ENCODE measurements at places on chromosomes 16 and 17. TPM values are rescaled to one million over a fixed set of nuclear protein-coding genes. Genes with fewer than 3 reads are reported as not detected.
A peak's percentile ranks its signal among the peaks of the same experiment; 100 is the strongest.

GRCh38 chr16:75208861-75209505, 2.0 kb upstream of the CTRB2 start:
- DNase-seq, result no peak

Gene KRT32
- total RNA-seq, result not detected

Gene SLC5A11
- total RNA-seq, result not detected

GRCh38 chr17:74117087-74117698, 86.3 kb upstream of the RPL38 start:
- DNase-seq, result no peak

- peak; percentile 62 for DNase-seq
Observed at GRCh38 chr17:2797637-2798036, 1.4 kb downstream of the RAP1GAP2 start.

Gene HOXB7
- total RNA-seq, result 0.68 TPM

Gene EME1
- total RNA-seq, result 0.46 TPM

Gene CES3
- 1.1 TPM for total RNA-seq

- peak; percentile 73 for DNase-seq
Observed at GRCh38 chr17:49997773-49998703, 3.0 kb upstream of the DLX3 start.

Gene ZFPM1
- total RNA-seq, result 11.4 TPM

- DNase-seq, result no peak
Observed at GRCh38 chr17:27521281-27522027, 65.2 kb downstream of the KSR1 start.

Gene SPEM2
- not detected for total RNA-seq

Gene ODAD4
- 2.0 TPM for total RNA-seq

DNA sequence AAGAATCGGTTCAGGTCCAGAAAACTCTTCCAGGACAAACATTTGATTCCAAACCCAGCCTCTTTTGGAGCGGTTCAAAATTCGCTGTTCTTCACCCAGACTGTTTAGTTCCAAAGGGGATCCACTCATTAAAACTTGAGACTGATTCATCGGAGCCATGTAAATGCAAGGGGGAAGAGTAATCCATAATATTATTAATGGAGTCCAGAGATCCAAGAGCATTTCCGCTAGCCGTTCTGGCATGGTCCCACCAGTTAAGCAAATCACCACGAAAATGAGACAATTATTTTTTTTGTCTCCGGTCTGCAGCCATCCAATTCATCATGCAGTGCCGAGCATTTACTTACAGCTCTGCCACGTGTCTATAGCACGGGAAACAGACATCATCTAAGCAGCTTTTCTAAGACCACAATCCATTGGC, 15.1 kb downstream of the CDH8 start:
- DNase-seq, result no peak

Gene FBXL16
- 0.38 TPM for total RNA-seq

Gene ABCC11
- 0.25 TPM for total RNA-seq

Gene TMEM238L
- not detected for total RNA-seq

Gene TNFSF12
- total RNA-seq, result 42.9 TPM

DNA sequence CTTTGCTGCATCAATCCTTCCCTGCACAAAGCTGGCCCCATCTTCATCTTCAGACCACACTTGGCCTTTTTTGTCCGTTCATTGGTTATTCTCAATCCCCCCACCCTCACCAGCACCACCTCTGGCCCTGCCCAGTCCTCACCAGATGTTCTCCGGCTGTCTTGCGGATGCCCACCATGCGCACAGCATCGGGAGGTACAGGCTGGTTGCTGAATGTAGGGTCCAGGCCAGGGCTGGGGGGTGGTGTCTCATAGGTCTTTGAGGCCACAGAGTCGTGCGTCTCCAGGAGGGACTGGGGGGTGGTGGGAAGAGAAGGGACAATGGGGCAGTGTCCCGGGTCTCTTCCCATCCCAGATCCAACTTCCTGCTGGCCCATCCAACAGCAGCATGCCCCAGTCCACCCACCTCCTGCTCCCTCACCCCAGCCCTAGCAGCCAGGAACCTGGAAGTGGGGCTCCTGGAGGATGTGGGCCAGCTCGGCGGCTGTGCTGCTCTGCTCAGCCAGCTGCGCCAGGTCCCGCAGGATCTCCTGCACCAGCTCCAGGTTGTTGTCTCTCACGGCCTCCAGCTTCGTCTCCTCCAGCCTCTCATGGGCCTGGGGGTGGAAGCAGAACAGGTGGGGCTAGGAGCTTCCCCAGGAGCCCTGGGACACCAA, 24.4 kb downstream of the MPP2 start:
- DNase-seq, result no peak

Gene CTF1
- total RNA-seq, result 9.8 TPM

DNA sequence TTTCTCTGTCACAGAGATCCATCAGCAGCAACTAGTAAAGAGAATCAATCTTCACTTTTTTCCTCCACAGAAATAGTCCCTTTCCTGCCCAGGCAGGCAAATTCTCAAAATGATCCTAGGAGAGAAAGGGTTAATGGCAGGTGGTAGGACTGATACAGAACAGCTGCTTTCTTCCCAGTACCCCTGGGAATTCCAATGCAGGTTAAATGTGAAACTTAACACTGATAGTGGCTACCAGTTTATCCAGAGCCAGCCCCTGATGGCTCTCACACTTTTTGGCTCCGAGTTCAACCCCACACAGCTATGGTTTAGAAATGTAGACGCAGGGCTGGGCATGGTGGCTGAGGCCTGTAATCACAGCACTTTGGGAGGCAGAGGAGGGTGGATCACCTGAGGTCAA, 22.2 kb downstream of the MARVELD3 start:
- DNase-seq, result no peak

Gene CTRB1
- total RNA-seq, result not detected

DNA sequence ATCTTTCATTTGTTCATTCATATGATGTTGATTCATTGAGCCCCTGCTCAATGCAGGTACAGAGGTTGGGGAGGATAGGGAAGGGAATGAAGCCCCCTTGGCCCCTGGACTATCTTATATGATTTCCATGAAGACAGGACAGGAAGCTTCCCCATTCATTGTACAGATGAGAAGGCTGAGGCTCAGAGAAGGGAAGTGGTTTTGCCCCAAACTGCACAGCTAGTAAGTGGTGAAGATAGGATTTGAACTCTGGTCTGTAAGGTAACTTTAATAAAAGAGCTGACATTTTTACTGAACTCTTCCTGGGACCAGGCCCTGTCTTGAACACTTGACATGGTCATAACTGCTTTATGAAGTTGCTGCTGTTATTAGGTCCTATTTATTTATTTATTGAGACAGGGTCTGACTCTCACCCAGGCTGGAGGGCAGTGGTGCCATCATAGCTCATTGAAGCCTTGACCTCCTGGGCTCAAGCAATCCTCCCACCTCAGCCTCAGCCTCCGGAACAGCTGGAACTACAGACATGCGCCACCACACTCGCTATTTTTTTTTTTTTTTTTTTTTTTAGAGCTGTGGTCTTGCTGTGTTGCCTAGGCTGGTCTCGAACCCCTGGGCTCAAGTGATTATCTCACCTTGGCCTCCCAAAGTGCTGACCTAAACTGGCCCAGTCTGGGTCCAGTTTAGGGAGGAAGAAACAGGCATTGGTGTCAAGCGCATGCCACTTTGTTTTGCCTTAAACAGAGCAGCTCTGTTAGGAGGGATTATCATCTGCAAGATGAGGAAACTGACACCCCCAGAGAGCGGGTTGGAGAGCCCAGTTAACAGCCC, 5.0 kb downstream of the CTF1 start:
- DNase-seq, result peak; percentile 51

GRCh38 chr17:36546418-36547093, 1.8 kb downstream of the GGNBP2 start:
- DNase-seq, result no peak

Gene SEPTIN12
- total RNA-seq, result not detected

Gene ATP6V0C
- 178 TPM for total RNA-seq

GRCh38 chr17:66679631-66680517, 155.0 kb upstream of the CACNG5 start:
- DNase-seq, result no peak

DNA sequence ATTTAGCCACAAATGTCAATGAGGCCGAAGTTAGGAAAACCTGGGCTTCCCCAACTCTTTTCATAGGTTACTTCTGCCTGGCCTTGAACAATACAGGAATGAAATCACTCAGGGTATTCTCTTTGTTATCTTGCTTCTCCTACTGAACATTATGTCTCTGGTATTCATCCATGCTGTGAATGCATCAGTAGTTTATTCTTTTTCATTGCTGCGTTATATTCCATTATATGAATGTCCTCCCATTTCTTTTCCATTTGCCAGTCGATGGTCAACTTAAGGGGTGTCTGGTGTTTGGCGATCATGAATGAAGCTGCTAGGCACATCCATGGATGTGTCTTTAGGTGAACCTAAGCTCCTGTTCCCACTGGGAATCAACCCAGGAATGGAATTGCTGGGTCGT, 128.3 kb downstream of the CRLF3 start:
- DNase-seq, result no peak

Gene DNAAF1
- 0.28 TPM for total RNA-seq

DNA sequence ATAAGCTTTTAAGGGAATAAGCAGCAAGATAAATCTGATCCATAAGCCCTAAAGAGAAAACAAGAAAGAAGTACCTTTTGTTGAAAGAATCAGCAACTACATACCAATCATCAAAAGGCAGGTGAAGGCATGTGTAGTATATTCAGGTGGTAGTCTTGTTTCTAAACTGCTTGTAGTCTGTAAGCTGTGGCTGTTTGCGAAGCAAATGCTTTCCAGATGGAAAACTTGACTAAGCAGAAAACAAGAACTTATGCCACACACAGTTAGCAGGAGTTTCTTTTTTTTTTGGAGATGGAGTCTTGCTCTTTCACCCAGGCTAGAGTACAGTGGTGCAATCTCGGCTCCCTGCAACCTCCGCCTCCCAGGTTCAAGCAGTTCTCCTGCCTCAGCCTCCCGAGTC, 5.7 kb downstream of the CBX1 start:
- DNase-seq, result no peak

Gene HBZ
- not detected for total RNA-seq

DNA sequence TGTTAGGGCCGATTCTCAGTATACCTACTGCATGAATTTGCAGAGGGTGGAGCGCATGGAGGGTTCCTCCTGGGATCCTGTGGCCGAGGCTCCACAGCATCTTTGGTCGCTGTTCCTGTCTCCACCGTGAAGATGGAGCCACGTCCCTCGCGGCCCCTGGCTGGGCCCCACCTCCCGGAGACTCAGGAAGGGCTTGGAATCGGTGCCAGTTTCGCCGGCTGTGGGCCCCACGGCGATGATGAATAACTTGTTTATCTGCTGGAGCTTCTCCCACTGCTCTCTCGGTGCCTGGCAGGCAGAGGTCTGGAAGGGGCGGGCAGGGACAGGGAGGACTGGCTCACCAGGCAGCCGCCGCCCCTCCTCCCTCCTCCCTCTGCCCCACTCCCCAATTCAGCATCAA, 8.1 kb downstream of the SLC5A11 start:
- peak; percentile 72 for DNase-seq
